Panc1 (cell line): ENCODE measurements at places on chromosomes 2 and 18. TPM values are rescaled to one million over a fixed set of nuclear protein-coding genes. Genes with fewer than 3 reads are reported as not detected.

The SLC4A3 gene
- 13.5 TPM for total RNA-seq

The TLX2 gene
- not detected for total RNA-seq

The NAB1 gene
- 40.2 TPM for total RNA-seq

The ST8SIA5 gene
- 0.15 TPM for total RNA-seq

The CARF gene
- 8.0 TPM for total RNA-seq

The SMYD5 gene
- 37.6 TPM for total RNA-seq

The CCDC178 gene
- not detected for total RNA-seq

The ZNF385B gene
- total RNA-seq: 0.28 TPM

The TCF7L1 gene
- total RNA-seq: 30.4 TPM

The HOXD3 gene
- 1.8 TPM for total RNA-seq

- no peak for DNase-seq
These were observed 240.7 kb upstream of the FAM98A start for GRCh38 chr2:33839791-33840190.

DNA sequence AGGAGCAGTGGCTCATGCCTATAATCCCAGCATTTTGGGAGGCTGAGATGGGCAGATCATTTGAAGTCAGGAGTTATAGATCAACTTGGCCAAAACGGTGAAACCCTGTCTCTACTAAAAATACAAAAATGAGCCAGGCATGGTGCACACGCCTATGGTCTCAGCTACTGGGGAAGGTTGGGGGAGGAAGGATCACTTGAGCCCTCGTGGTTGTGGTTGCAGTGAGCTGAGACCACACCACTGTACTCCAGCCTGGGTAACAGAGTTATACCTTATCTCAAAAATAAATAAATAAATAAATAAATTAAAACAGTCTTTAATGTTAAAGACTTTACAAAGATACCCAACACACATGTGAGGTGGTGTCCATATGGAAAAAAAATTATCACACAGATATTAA, 134.0 kb downstream of the C2orf74 start:
- no peak for DNase-seq

- no peak for DNase-seq
These were observed 106.7 kb upstream of the PGAP1 start for GRCh38 chr2:197033222-197033621.

GRCh38 chr18:48792141-48792540, 158.6 kb downstream of the SMAD7 start:
- DNase-seq: no peak

DNA sequence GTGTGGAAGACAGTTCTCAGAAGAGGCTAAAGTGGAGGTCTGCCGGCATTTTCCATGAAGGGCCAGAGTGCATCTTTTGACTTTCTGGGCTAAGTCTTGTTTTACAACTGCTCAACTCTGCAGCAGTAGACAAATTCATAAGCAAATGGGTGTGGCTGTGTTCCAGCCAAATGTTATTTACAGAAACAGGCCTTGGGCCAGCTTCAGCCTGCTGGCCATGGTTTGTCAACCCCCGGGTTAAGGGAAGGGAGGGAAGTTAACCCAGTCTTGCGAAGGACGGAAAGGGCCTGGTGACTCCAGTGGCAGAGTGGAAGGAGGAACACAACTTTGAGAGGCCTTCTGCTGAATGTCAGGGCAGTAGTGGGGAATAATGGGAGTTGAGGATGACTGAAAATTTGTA, 34.3 kb upstream of the NCKAP5 start:
- no peak for DNase-seq

- DNase-seq: no peak
These were observed 419.7 kb upstream of the TNP1 start for GRCh38 chr2:217279556-217279955.

GRCh38 chr2:190864375-190864774, 16.2 kb upstream of the GLS start:
- DNase-seq: no peak

DNA sequence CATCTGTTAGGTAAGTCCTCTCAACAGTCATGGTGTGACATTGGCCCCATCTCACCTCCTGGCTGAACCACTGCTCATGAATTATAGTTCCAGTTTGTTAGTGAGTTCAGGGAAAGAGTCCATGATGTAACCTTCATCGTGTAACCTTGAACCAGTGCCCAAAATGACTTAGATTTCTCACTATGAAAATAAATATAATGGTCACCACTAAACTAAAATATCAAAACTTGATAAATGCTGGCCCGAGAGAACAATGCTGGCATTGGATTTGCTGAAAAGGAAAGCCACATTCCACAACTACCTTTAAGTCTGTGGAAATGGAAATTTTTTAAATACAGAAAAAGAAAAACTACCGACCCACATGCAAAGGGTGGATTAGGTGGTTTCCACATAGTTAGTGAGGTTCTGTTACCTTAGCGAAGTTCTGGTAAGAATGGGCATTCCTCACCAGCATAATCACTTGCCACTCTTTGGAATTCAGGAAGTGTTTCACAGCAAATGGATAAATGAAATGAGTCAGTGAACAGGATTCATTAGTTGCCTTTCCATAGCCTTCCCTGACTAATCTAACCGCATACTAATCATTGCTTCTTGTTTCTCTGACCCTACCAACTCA, 133.9 kb upstream of the CTAGE1 start:
- DNase-seq: no peak

DNA sequence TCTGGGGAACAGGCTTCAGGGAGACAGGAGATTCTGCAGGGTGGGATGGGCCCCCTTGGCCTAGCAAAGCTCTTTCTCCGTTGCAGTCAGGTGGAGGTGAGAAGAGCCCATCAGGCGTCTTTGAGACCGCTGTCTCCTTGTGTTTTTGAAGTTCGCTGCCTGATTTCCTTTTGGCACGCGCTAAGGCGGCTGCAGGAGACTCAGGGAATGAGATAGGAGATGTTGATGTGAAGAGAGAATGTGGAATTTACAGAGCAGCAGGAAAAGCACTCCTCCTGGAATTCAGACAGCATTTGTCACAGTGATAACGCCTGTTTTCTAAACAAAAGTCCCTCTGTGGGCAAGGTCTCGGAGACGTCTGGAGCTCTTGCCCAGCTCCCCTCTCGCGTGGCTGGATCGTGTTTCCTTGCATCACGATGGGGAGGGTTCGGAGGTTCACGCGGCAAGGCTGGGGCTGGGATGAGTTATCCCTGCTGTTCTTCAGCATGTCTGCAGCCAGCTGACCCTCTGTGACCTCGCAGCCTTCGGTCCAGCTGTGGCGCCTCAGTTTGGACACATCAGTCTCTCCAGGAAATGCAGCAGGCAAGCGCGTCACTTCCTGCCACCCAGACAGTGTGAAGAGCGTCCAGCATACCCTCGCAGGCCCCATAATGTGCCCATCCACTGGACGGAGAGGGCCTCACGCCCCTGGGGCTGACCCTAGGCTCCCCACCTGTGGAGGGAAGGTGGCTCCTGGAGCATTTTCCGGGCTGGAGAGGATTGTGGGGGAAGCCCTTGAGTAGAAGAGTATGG, 30.2 kb downstream of the GLI2 start:
- DNase-seq: no peak

DNA sequence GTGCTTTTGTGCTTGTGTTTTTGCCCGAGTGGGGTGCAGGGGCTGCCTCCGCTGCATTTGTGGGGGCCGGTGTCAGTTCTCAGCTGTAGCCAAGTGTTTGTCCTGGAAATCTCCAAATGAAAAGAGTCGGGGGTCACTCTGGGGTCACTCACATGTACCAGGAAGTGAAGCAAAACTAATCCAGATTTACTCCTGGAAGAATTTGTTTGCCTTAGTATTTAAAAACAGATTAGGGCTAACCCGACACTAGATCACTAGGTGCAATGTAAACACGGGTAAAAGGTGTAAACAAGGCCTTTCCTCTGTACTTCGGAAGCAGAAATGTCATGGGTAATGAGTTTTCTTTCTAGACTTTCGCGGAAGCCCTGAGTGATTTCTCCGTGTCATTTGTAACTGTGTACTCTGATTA, 50.3 kb downstream of the GBX2 start:
- no peak for DNase-seq

DNA sequence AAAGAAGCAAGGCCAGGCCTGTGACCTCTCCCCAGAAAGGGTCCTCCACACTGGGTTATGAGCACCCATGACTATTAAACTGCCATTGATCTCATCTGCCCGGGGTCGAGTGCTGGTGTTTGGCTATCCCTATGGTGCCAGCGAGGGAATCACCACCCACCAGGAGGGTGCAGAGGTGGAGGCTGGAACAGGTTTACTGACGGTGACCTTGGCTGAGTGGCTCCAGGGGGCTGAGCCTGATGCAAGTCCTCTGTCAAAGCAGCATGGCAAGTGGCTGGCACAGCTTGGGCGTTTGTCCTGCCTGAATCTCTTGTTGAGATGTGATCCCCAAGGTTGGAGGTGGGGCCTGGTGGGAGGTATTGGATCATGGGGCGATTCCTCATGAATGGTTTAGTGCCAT, 196.4 kb upstream of the HDAC4 start:
- DNase-seq: no peak

- no peak for DNase-seq
These were observed 11.7 kb downstream of the PSTPIP2 start for GRCh38 chr18:46060359-46060841.

DNA sequence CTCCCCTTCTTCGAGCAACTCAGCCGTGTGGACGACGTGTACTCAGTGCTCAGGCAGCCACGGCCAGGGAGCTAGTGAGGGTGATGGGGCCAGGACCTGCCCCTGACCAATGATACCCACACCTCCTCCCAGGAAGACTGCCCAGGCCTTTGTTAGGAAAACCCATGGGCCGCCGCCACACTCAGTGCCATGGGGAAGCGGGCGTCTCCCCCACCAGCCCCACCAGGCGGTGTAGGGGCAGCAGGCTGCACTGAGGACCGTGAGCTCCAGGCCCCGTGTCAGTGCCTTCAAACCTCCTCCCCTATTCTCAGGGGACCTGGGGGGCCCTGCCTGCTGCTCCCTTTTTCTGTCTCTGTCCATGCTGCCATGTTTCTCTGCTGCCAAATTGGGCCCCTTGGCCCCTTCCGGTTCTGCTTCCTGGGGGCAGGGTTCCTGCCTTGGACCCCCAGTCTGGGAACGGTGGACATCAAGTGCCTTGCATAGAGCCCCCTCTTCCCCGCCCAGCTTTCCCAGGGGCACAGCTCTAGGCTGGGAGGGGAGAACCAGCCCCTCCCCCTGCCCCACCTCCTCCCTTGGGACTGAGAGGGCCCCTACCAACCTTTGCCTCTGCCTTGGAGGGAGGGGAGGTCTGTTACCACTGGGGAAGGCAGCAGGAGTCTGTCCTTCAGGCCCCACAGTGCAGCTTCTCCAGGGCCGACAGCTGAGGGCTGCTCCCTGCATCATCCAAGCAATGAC, 4.8 kb downstream of the CTDSP1 start:
- DNase-seq: no peak

DNA sequence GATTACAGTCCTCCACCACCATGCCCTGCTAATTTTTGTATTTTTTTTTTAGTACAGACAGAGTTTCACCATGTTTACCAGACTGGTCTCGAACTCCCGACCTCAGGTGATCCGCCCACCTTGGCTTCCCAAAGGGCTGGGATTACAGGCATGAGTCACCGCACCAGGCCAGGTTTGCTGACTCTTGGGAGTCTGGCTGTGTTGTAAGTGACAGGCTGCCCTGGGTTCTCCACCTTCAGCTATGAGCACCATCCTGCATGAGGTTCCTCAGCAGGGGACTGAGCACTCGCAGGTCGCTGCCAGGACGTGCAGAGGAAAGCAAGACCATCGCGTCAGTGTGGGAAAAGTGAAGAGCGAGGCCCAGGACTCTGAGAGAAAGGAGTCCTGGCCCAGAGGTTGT, 112.6 kb upstream of the NDUFV2 start:
- DNase-seq: no peak

DNA sequence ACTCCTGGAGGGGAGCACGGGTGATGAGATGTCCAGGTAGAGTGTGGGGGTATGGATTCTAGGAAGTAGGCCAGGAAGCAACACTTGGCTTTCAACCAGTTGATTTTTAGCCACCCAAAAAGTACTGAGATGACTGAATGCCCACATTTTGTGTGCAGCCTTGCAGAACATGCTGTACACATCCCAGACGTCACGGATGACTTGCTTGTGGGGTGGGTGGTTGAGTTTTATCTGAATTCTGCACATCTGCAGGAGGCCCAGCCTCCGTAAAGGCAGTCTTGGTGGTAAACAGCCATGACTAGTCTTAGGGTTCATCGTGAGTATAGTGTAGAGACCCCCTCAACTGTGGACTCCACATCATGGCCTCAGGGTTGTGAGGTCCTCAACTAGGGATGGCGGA, 53.3 kb upstream of the CCDC195 start:
- DNase-seq: no peak

DNA sequence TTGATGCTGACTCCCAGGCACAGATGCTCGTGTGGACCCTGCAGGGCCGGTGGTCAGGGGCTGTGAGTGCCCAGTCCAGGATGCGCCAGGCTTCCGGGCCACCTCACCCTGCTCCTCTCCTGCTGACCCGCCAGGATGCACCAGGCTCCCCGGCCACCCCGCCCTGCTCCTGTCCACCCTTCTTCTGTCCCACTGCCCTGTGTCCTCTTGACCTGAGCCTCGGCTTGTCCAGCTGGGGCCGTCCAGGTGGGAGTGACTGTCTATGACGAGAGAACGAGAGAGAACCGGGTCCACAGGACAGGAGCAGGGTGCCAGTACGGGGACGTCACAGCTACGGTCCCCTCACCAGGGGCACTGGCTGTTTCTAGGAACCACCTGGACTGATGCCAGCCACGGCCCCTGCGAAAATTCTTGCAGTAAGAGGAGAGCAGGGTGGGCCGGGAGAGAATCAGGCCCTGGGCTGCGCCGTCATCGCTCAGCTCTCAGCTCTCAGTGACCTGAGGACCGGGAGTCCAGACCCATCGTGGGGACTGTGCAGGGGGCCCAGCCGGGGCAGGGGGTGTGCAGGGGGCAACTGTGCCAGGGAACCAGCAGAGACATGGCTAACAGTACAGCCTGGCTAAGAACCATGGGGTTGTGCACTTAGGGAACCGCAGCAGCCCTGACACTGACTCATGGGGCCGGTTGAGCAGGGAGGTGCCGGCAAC, 12.9 kb upstream of the NFATC1 start:
- no peak for DNase-seq

- DNase-seq: no peak
These were observed 394 bp downstream of the SCYGR3 start for GRCh38 chr2:227614246-227614645.

- no peak for DNase-seq
These were observed 5.7 kb upstream of the CAPN14 start for GRCh38 chr2:31223026-31223425.

GRCh38 chr2:127681288-127681804, 6.0 kb upstream of the LIMS2 start:
- no peak for DNase-seq

- DNase-seq: no peak
These were observed 165.6 kb downstream of the ACOXL start for GRCh38 chr2:110897966-110898365.

DNA sequence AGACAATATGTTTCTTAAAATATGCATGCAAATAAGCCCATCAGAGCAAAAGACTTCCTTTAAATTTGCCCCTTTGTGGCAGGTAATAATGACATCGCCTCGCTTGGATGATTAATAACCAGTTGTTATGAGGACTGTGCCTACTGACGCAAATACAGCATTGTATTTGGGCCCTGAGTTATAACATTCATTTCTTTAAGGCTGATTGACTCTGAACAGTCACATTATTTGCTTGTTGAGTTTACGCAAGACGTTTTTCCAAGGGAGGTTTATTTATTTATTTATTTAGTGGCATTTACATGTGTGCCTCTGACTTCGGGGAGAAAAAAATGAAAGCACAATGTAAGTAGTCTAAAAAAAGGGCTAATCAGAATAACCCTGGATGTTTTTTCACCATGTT, 88.3 kb downstream of the SLC8A1 start:
- no peak for DNase-seq

- no peak for DNase-seq
These were observed 92.0 kb downstream of the ACTR2 start for GRCh38 chr2:65319674-65320041.

- DNase-seq: no peak
These were observed 86.0 kb downstream of the NRP2 start for GRCh38 chr2:205768341-205768740.

- no peak for DNase-seq
These were observed 42.0 kb downstream of the ITGA4 start for GRCh38 chr2:181499231-181499630.
